Left cardiac atrium (tissue), 4 donors: ENCODE measurements at places on chromosomes 13 and 19.

GRCh38 chr13:94249512-94249911 is 230.0 kb downstream of the DCT start:
- DNase-seq, result no peak

DNA sequence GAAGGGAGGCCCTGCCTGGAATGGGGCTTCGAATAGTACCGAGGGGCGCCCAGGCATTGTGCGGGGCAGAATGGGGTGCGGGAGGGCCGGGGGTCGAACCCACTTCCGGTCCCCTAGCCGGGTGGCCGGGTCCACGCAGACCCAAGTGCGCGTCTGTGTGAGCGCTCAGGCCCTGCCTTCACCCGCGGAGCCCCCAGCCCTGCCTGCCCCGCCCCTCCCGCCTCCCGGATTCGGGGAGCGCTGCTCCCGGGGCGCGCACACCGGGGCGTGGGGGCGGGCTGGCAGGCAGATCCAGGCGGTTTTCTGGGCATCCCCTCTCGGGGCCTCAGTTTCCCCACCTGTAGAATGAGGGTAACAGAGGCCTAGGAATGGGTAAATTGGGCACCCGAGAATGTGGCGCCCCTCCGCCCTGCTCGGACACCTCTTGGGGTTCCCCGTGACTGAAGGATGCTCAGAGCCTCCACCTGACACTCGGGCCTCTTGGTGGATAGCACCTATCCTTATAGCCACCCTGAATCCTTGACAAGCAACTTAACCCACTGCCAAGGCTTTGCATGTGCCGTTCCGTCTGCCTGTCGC is 682 bp downstream of the PIK3R2 start:
- peak; percentile 35 for DNase-seq

GRCh38 chr13:99431927-99432608 is 69.2 kb upstream of the TM9SF2 start:
- DNase-seq, result no peak

DNA sequence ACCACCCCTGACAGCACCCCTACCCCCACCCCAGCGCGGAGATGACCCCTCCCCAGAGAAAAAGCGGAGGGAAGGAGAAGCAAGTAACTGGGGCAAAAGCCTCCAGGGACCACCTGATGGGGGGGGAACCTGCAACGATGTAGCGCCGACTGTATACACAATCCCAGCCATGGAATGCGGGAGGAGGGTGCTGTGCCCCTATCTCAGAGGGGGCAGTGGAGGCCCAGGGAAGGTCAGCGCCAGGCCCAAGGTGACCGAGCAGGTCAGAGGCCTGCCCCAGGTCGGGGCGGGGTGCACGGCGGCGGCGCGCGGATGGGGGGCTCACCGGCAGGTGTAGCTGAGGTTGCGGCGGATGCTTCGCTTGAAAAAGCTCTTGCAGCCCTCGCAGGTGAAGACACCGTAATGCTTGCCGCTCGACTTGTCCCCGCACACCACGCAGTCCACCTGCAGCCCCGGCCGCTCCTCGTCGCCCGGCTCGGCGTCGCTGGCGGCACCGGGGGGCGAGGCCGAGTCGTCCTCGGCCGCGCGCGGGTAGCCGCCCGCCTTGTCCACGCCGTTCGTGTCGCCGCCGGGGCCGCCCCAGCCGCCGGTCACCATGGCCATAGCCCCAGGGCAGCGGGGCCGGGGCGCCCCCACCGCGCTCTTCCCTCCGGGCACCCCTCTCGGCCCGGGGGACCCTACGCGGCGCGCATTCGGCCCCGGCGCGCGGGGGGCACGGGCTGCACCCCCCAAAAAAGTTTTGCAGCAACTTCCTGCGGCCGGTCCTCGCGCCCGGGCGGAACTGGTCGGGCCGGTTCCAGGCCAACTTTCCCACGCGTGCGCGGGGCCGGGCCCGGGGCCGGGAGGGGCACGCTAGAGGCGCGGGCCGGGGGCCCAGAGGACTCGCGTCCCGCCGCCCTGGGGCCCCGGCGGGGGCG is 843 bp downstream of the NR2F6 start:
- DNase-seq, result peak; percentile 50

GRCh38 chr19:18160493-18160970 is 7.6 kb downstream of the PIK3R2 start:
- no peak for DNase-seq

DNA sequence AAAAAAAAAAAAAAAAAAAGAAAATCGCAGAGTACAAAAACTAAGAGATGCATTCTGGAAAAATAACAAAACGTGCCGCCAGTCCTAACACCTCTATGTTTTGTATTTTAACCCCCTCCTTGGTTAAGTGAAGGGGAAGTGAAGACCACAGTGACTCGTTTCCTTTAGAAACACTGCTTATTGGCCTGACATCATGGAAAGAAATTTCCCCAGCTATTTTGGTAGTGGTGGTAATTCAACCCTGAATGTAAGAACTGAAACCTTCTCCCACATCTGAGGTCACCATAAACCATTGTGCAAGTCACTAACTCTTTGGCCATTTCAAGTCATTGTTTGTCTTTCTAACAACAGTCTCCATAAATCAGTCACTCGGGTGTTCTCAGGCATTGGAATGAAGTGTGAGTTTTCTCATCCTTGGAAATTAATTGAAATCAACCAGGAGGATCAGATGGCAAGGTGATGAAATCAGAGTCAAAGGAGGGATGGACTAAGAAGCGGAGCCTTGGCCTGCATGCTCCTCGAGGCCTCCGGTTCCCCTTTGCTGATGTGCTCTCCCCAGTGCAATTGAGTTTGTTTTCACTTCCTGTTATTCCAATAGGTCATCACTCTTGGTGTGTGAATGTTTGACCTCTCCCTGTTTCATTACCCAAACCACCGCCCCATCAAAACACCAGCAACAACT is 443.9 kb downstream of the FGF9 start:
- no peak for DNase-seq

- DNase-seq, result no peak
Measured at GRCh38 chr13:110354715-110355473, 47.8 kb downstream of the COL4A2 start.

- DNase-seq, result peak; percentile 86
Measured at GRCh38 chr19:46614114-46614722, 10.7 kb downstream of the PTGIR start.

- DNase-seq, result peak; percentile 33
Measured at GRCh38 chr19:30719999-30720345, 347.8 kb downstream of the ZNF536 start.

- DNase-seq, result no peak
Measured at GRCh38 chr19:13633109-13633508, 126.8 kb upstream of the CACNA1A start.

DNA sequence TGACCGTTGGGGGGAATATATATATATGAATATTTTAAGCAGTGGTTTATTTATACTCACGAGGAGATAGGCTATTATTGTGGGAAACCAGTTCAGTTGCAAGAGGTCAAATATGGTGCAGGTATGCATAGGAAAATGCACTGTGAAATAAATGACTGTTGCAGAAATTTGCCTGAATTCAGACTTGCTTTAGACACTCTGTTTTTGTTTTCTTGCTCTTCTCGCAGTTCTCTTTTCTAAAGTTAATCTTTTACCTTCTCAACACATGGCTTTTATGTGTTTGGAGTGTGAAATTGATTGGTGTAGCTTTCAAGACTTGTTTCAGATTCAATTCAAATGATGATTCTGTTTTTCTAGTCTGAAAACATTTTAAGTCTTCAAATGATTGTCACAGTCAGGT is 109.7 kb downstream of the LRCH1 start:
- no peak for DNase-seq

GRCh38 chr19:58586133-58586765 is 13.1 kb upstream of the MZF1 start:
- no peak for DNase-seq

- DNase-seq, result peak; percentile 89
Measured at GRCh38 chr19:12639901-12640613, 26.5 kb downstream of the MAN2B1 start.

DNA sequence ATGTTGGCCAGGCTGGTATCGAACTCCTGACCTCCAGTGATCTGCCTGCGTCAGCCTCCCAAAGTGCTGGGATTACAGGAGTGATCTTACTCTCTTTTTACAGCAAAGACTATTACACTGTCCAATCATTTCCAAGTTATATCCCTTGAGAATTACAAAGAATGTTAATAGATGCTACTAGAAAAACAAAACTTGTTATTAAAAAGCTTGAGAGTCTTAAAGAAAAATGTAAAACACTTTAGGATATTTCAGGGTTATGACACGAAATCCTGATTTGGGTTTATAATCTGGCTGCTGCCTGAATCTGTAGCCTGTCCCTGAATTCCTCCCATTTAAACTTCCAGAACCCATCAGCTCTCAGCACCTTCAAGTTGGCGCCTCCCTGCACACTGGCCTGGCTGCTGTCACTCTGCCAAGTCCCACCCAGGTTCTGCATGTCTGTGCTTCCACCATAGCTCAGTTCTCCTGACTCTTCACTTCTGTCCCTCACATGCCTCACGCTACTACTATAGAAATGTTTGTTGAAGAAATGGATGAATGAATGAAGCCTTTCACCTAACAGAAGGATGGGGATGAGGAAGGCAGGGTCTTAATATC is 55.8 kb upstream of the RFXAP start:
- no peak for DNase-seq

- DNase-seq, result no peak
Measured at GRCh38 chr19:39544911-39545310, 5.0 kb upstream of the EID2 start.

- peak; percentile 48 for DNase-seq
Measured at GRCh38 chr13:49436890-49437289, 7.0 kb downstream of the CAB39L start.

DNA sequence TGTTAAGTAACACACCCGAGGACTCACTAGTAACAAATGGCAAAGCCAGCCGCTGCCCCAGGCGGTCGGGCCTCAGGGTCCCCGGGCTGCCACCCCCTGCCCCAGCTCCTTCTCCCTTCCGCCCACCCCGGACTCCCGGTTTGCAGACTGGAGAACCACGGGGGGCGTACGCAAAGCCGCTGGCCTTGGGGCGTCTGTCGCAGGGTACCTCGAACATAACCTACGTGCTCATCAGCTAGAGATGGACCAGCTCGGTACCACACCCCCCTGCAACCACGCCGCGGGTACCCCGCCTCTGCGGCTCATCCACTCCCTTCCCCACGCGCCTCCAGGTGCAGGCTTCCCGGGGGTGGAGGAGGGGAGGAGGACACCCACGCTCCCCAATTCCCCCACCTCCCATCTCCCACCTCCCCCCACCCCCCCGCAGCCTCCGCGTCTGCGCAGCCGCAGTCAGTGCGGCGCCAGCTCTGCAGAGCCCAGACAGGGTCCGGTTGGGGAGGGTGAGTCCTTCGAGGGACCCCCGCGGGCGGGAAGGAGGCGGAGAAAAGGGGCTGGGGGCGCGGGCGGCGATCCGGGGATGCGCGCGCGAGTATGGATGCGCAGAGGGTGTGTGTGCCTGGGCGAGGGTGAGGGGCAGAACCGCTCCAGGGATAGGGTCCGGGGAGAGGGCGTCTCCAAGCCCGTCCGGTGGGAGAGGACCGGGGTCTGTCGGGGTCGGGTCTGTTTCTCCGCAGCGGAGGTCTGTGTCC is at the start of gene SMIM17:
TSS of gene SMIM17 (plus strand) at position 449 of the 749 bp plus-strand sequence. CDS start 2,509 bp downstream, outside the sequence.
- no peak for DNase-seq

GRCh38 chr19:11821474-11822109 is 7.5 kb downstream of the ZNF440 start:
- no peak for DNase-seq

- DNase-seq, result no peak
Measured at GRCh38 chr19:1384478-1385110, 887 bp downstream of the NDUFS7 start.

DNA sequence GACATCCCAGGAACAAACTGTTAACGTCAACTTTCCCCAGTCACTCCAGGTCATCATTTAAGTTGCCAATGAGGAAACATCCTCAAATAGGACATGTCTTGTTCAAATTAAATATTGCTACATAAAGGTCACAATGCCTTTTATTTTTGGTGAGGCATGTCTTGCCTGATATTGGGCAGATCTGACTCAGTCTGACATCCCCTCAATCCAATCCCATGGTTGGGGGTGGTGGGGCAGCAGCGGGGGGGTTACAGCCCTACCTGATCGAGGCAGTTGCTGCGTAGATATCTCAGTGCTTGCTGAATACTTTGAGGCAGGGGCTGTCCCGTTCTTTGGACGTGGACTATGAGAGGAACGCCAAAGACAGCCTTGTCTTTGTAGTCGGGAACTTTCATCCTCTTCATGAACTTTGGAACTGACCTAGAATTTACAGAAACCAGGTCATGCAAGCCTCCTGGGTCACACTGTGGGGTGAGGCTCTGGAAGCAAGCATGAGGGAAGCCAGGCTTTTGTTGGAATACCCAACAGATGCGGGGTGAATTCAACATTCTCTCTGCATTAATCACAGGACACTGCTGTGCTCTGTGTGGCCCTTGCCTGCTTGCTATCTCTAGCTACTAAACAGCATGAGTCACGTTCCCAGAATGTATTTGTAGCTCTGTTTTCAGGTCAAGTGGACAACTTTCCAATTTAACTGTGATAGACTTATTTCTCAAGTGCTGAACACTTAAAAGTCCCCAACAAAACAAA is 109.8 kb downstream of the KL start:
- peak; percentile 76 for DNase-seq

- no peak for DNase-seq
Measured at GRCh38 chr13:106507560-106508274, 27.7 kb downstream of the EFNB2 start.

GRCh38 chr13:20049558-20050473 is 91.3 kb downstream of the ZMYM2 start:
- DNase-seq, result no peak

DNA sequence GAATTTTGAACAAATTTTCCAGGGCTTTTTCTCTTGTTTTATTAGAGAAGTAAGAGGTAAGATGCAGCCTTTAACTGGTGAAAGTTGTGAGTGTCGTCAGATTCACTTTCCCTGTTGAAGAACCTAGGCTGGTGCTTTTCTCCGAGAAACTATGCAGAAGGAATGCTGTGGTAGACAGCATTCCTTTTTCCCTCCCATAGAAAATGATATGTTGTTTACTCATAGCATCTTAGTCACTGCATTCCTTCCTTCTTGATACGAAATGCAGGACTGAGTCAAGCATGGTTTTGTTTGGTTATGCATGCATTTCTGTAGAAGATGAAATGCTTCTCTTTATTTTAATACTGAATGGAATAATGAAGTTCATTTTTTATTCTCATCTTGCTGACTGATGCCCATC is 3.4 kb downstream of the ITGBL1 start:
- no peak for DNase-seq

DNA sequence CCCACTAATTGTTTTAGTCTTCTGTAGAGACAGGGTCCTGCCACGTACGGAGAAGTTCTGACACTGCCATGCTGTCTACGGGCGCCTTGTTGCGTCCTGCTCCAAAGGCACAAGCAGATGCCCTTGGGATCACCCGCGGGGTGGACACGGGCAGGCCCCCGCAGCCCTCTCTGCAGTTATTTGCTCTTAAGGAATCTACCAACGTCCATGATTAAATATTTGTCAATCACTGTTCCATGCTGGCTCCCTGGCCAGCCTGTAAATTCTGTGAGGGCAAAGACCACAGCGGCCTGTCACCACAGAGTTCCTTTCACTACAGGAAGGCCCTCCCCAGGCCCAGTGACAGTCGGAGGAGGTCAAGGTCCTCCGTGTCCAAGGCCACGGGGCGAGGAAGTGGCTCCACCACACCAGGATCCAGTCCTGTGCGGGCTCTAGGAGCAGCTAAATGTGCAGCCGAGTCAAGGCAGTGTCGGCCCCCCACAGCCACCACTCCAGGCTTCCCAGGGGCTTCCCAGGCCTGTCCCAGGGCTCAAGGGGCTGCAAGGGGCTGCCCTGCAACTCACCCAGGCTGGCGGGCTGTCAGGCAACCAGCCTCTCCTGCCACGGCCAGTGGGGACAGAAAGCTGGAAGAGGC is 2.1 kb downstream of the RNF126 start:
- no peak for DNase-seq
